ENCODE measurements at places on chromosomes 2 and 18. TPM values are rescaled to one million over a fixed set of nuclear protein-coding genes. Genes with fewer than 3 reads are reported as not detected.

DSC1 gene
- total RNA-seq: not detected

TTN gene
- total RNA-seq: 0.34 TPM

EML6 gene
- total RNA-seq: 0.91 TPM

SERPINB10 gene
- total RNA-seq: not detected

PLCL1 gene
- 28.8 TPM for total RNA-seq

ANKRD53 gene
- total RNA-seq: 11.7 TPM

IL36G gene
- total RNA-seq: not detected

IGFBP2 gene
- total RNA-seq: 208 TPM

RAB17 gene
- not detected for total RNA-seq

MAP3K19 gene
- not detected for total RNA-seq

SOWAHC gene
- 12.9 TPM for total RNA-seq

ACTR3 gene
- 154 TPM for total RNA-seq

ADAM23 gene
- 16.4 TPM for total RNA-seq

SMC6 gene
- 61.4 TPM for total RNA-seq

TLX2 gene
- 21.2 TPM for total RNA-seq

DAPL1 gene
- not detected for total RNA-seq

DSC3 gene
- total RNA-seq: 0.47 TPM

ATOH8 gene
- total RNA-seq: 9.0 TPM

ROCK1 gene
- total RNA-seq: 59.9 TPM

ARHGAP15 gene
- total RNA-seq: not detected

EIF5B gene
- total RNA-seq: 57.4 TPM

TMEM178A gene
- 12.5 TPM for total RNA-seq

NT5DC4 gene
- not detected for total RNA-seq

IL36RN gene
- total RNA-seq: not detected

NCKAP5 gene
- 0.20 TPM for total RNA-seq

RELCH gene
- 44.6 TPM for total RNA-seq

PROC gene
- not detected for total RNA-seq

SULT1C4 gene
- 1.6 TPM for total RNA-seq

MLPH gene
- 4.3 TPM for total RNA-seq

CD207 gene
- total RNA-seq: 0.51 TPM

CCBE1 gene
- 0.81 TPM for total RNA-seq

FN1 gene
- total RNA-seq: 28.6 TPM

SOCS6 gene
- total RNA-seq: 12.4 TPM

RPRM gene
- total RNA-seq: 95.9 TPM

ACOXL gene
- 1.4 TPM for total RNA-seq

TXNDC2 gene
- total RNA-seq: not detected

GAREM2 gene
- total RNA-seq: 49.3 TPM

CAPN14 gene
- 0.25 TPM for total RNA-seq

AQP12A gene
- total RNA-seq: not detected

CHST9 gene
- not detected for total RNA-seq

MAT2A gene
- total RNA-seq: 302 TPM

RSAD2 gene
- total RNA-seq: not detected

OR6B2 gene
- total RNA-seq: not detected

MTA3 gene
- total RNA-seq: 64.1 TPM

SERPINB12 gene
- total RNA-seq: not detected

ASB18 gene
- not detected for total RNA-seq

KCNJ3 gene
- 3.6 TPM for total RNA-seq

EPC2 gene
- 40.9 TPM for total RNA-seq

MRPL33 gene
- 54.2 TPM for total RNA-seq

GRHL1 gene
- 4.3 TPM for total RNA-seq

EMILIN2 gene
- 4.1 TPM for total RNA-seq

CHN1 gene
- 212 TPM for total RNA-seq

RGPD3 gene
- 0.27 TPM for total RNA-seq

STAT4 gene
- total RNA-seq: 0.74 TPM

PAX3 gene
- total RNA-seq: 31.2 TPM

SEPTIN10 gene
- 75.2 TPM for total RNA-seq

RBM43 gene
- 1.1 TPM for total RNA-seq

HRH4 gene
- not detected for total RNA-seq

Data from glutamatergic neuron (in vitro differentiated cells).